AML-193 (cell line): ENCODE measurements at places on chromosomes 3 and 15.
A peak's percentile ranks its signal among the peaks of the same experiment; 100 is the strongest.

GRCh38 chr3:134846911-134847317 is 51.9 kb downstream of the EPHB1 start:
- DNase-seq: no peak

GRCh38 chr3:190003068-190003467 is 117.6 kb downstream of the P3H2 start:
- no peak for DNase-seq

GRCh38 chr3:120092474-120092873 is 1.8 kb downstream of the GSK3B start:
- no peak for DNase-seq

DNA sequence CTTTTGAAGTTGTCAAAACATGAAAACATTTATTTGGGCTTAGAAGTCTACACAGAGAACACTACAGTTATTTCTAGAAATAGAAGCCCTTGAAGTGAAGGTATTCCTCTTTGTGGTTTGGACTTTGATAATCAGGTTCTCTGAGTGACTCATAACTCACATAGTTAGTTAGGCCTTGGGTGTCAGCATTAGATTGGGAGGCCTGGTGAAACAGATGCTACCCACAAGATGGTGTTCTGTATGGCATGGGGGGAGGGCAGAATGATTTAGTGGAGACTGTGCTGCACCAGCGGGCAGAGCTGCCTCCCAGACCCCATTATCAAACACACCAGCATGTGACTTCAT is 108.9 kb upstream of the ETV5 start:
- no peak for DNase-seq

DNA sequence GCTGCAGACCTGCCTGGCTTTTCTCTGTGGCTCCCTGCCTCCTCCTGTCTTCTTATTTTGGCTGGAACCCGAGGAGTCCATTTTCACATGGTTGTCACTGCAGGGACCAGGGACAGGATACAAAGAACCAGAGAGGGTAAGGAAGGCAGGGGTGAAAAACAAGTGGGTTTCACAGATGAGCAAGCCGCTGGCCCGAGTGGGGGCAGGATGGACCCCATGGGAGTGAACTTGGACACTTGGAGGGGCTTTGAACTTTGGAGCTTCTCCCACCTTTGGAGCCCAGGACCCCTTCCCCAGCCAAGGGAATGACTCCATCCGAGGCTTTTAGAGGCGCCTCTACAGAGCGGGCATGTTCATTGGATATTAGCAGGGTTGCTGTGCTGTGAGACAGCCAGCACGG is 26.9 kb upstream of the ADCY5 start:
- no peak for DNase-seq

- DNase-seq: no peak
Measured at GRCh38 chr3:98690876-98691275, 72.3 kb upstream of the ST3GAL6 start.

DNA sequence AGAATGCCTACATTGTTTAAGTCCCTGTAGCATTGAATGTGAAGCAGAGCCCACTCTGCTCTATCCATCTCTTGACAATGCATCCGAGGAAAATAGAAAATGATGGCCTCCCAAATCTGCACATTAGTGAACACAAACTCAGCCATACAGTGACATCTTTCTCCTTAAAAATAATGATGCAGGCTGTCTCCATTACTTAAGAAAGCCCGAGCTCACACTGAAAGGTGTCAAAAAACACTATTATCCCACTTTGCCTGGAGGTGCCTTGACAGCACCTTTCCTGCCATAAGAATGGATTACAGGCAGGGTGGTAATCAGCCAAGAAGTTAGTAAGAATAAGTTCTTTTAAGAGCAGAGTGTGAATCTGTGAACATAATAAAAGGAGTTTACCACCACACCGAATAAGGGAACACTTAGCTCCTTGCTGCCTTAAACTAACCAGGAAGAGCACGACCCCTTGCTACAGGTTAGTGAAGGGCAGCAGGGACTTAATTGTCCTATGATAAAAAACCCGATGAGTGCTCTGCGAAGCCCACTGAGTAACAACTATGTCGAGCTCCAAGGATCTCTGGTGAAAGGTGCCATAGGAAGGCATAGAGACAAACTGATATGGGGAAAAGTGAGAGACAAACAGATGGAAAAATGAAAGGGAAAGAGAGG is 123.2 kb upstream of the TUSC7 start:
- DNase-seq: no peak

GRCh38 chr15:35737441-35737840 is 191.5 kb upstream of the DPH6 start:
- no peak for DNase-seq

DNA sequence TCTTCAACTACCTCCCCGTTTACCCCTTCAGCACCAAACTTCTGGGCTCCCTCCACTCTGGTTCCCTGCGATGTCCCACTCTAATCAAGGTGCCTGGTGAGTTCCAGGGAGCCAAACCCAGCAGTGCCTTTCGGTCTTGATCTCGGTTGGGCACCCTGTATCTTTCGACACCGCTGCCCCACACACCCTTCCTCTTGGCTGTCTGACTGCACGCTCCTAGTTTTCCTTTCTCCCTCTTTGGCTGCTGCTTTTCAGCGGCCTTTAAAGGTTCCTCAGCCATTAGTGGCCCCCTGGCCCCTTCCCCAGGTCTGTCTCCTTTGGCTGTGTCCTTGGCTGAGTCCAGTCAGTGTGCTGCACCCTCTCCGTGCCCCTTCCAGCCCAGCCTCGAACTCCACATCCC is 784 bp downstream of the TTLL3 start:
- no peak for DNase-seq

- DNase-seq: no peak
Measured at GRCh38 chr3:81382470-81382869, 379.0 kb downstream of the GBE1 start.

DNA sequence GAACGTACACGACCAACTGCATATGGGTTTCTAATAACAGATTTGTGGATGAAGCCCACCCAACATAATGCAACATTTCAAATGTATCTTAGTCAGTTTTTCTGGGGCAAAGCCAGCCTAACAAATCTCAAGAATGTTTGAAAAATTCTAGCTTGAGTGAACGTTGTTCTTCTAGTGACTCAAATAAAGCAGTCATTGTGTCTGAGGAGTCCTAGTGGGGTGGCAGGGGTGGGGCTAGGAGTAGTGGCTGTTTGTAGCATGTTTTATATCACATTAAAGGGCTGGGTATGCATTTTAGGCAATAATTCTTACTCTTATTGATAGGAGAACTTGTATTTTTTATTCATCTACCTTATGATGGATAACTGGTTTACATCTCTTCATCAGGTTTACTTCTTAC is 6.0 kb downstream of the B3GNT5 start:
- DNase-seq: no peak

GRCh38 chr3:152211655-152212054 is 57.1 kb upstream of the MBNL1 start:
- no peak for DNase-seq

DNA sequence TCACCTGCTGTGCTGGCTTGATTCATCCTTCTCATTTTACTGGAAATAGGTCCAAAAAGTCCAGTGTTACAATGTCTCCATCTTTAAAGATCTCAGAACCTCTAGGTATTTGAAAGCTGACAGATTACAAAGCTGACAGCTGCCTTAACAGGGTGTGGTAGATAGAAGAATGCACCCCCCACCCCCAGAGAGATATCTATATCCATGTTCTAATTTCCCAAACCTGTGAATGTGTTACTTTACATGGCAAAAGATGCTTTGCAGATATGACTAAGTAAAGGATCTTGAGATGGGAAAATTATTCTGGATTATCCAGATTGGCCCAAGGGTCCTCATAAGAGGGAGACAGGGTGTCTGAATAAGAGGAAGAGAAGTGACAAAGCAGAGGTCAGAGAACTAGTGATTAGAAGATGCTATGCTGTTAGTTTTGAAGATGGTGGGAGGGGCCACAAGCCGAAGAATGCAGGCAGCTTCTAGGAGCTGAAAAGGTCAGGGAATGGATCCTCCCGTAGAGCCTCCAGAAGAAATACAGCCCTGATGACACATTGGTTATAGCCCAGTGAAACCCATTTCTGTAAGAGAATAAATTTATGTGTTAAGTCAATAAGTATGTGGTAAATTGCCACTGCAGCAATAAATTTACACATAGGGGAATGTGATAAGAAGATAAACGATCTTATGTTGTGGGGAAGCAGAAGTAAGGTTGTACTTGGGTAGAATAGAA is 21.5 kb upstream of the FSTL1 start:
- DNase-seq: no peak

DNA sequence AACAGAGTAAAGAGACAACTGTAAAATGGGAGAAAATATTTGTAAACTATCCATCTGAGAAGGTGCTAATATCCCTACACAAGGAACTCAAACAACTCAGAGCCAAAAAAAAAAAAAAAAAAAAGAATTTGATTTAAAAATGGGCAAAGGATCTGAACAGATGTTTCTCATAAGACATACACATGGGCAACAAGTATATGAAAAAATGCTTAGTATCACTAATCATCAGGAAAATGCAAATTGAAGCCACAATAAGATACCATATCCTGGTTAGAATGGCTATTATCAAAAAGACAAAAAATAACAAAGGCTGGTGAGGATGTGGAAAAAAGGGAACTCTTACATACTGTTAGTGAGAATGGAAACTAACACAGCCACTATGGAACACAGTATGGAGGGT is 36.2 kb downstream of the TXNRD3 start:
- no peak for DNase-seq

DNA sequence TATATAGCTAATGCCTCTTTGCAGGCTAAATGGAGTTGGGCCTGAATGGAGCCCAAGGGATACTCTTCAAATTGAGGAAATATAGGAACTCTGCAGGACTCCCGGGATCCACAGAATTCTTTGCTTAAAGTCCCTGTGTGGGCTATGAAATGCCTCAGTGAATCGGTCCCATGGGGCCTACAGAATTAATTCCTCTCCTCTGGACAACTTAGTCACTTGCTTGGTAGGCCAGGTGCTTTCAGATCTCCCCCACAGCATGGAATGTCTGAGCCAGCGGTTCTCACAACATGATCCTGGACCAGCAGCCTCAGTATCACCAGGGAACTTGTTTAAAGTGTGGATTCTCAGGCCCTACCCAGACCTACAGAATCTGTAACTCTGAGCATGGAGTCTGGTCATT is 15.1 kb upstream of the PRICKLE2 start:
- DNase-seq: no peak

DNA sequence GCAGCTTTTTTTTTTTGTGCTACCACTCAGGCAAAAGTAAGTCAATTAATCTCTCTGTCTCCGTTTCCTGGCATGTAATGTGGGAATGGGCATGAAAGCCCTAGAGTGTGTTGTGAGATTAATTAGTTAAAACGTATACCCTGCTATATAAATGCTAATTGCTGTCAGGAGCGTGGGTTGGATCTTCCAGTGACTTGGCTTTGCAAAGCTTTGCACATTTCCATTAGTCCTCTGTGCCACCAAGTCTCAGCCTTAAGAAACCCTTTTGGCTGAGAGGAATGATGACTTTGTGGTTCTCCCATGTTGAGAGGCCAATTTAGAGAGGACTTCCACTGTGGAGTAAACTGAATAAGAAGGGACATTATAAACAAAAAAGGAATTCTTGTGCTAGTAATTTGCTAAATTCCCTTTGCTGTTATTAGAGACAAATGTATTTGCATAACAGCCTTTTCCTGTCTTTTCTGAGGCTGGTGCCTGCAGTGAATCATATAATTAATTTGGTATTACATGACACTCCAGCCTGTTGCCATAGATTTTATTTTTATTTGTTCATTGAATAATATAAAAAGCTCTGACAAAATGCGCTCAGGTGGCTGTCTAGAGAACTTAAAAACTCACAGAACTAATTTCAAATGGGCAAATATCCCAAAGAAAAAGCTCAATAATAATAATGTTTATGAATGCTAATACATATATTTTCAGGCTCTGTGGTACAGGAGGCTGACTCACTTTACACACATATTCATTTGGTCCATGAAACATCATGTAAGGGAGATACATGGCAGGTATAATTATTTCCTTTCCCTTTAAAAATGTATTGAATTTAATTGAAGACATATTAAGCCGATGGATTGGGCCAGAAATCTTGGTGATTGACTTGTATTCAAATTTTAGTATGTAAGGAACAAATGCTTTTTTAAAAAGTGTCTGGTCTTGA is 82.7 kb downstream of the IL1RAP start:
- no peak for DNase-seq

- DNase-seq: no peak
Measured at GRCh38 chr3:46537316-46537715, 28.8 kb downstream of the LRRC2 start.

DNA sequence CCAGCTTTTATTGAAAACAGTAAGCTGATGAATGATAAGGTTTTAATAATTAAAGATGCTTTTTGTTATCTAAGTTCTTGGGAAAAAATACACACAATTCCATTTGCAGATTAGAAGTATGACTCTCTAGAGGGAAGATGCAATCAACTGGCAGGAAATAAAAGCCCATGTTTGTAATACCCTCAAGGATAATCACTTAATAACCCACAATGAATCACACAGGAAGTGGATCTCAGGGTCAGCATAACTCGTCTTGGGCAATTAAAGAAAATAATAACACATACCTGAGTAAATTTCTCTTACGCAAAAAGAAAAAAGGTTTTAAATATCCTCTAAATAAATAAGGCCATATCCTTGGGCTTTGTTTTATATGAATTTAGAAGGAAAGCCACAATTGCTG is 9.4 kb upstream of the EID1 start:
- peak; percentile 22 for DNase-seq

- DNase-seq: no peak
Measured at GRCh38 chr3:34155666-34156065, 357.2 kb downstream of the PDCD6IP start.

GRCh38 chr3:67000009-67000408 is 1.9 kb downstream of the KBTBD8 start:
- peak; percentile 91 for DNase-seq

GRCh38 chr3:170614214-170614966 is 28.5 kb upstream of the SLC7A14 start:
- peak; percentile 26 for DNase-seq

DNA sequence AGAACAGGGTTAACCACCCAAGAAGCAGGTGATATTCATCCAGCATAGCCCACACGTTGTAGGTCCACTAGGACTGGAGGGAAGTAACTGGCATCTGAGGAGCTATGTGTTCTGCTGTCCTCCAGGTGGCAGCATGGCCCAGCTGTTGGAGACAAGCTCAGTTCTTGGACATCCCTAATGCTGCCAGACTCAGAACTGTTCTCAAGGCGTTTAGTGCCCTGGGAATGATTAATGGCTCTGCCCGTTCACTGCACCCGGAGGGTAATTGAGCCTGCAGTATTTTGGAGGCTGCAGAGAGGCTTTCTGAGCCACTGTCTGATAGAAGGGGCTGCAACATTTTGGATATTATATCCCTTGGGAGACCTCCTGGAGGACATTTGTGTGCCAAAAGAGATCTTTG is 521.3 kb upstream of the SEMA6D start:
- peak; percentile 56 for DNase-seq
